ENCODE measurements at places on chromosomes 16 and 17.
A peak's percentile ranks its signal among the peaks of the same experiment; 100 is the strongest.

GRCh38 chr17:78708510-78708973, 73.5 kb downstream of the CYTH1 start:
- DNase-seq = peak; percentile 70

DNA sequence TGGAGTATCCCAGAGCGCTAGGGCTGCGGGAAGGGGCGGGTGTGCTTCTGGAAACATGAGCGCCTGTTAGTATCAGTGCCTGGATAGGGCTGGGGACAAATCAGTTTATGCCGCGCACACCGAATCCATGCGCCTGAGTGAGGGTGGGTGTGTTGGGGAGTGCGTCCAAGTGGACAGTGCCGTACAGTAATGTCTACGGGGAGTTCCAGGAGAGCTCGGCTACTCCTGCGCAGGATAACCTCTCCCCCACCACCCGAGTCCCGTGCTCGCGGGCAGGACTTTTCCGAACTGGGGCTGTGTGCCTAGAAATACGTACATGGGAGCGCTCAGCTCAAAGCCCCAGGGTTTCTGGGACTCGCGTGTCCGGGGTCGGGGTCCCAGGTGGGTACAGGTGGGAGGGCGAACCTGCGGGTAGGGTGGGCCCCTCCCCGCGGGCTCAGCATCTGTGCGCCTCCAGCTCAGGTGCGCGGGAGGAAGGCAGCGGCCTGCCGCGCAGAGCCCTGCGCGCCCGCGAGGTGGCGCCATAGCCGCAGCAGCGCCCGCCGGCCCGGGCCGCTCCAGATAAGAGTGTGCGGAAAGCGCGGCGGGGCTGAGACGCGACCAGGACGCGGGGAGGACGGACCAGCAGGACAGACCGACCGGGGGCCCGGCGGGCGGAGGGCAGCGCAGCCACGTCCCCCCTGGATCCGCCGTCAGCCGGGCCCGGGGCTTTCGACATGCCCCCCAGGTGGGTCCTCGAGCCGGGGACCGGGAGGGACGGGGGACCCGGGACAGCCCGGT, at the start of gene HIC1:
Gene HIC1, plus strand, starts transcription at position 592 of the 780 bp plus-strand sequence. CDS start 1,588 bp downstream, outside the sequence.
- peak; percentile 80 for DNase-seq

DNA sequence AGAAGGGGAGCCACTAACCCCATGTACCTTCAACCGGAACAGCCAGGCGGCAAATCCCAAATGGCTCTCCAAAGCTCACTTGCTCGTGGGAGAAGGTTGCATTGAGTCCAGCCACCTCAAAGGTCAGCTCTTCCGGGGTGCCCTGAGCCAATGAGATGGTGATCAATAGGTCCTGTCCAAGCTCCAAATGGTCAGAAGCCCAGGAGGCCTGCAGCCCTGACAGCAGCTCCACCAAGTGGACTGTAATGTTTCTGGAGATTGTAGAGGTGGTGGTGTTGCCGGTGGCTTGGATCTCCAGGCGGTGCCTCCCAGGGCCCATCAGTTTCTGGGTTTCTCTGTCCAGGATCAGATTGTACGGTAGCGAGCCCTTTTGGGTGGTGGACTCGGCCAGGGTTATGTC, 39.9 kb upstream of the BCO1 start:
- DNase-seq = no peak

DNA sequence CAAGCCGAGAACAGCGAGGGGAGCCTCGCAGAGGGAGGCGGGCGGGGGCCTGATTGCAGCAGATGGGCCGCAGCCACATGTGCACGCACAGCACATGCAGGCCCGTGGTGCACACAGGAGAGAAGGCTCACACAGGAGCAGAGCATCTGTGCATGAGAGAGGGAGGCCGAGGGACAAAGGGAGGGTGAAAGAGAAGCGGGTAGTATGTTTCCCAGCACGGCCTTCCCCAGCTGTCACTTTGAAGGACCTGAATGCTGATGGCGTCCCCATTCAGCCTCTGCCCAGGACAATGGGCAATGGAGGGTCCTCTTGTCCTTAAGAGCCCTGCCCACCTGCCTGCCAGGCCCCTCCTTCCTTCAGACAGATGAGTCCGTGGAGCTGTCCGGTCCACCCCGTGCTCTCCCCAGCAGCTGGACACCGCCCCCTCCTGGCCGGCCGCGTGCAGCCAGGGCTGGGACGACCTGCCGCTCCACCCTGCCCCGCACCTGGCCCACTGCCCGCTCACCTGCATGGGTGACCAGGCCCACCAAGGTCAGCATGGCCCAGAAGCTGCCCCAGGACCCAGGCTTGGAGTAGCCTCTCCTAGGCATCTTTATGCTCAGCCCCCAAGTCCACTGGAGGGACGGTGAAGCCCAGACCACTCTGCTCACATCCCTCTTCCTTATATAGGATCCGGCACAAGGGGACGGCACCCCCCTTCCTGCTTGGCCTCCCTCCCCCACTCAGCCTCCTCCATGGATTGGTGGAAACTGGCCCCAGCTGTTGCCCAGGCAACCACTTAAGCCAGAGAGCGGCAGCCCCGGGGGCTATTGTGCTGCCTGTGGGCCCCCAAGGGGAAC, at the start of gene BTBD17:
Gene BTBD17, minus strand, starts transcription at position 639 of the 839 bp plus-strand sequence. Its CDS starts 49 bp downstream, at position 590.
- peak; percentile 54 for DNase-seq

DNA sequence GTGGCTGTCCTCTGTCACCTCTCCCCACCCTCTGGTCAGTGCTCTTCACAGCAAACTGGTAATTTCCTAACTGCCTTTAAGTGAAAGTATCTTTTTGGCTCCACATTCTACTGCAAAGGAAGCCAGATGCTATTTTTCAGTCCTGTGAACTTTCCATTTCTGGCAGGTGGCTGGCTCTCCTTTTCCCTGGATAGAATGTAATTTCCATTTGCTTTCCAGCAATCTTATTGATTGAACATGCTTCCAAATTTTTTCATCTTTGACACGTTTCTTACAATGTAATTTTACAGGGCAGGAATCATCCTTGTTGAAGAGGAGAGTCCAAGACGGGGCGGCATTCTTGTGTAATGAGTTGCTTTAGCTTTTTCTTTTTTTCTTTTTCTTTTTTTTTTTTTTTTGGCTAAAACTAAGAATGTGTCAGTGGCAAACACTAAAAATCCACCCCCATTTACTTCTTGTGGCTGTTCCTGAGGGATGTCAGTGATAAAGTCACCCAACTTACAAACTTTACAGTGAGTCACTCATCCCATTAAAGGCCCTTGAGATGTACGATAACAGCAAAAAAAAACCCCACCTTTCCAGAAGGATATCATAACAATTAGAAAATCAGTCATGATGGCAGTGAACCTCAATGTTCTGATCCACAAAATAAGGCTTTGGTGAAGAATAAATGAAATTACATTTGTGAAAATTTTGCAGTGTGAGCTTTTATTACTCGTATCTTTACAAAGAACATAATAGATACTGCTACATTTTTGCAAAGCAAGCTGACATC, 29.4 kb upstream of the PRKCA start:
- no peak for DNase-seq

GRCh38 chr17:30005709-30006320, 64.4 kb downstream of the EFCAB5 start:
- no peak for DNase-seq

DNA sequence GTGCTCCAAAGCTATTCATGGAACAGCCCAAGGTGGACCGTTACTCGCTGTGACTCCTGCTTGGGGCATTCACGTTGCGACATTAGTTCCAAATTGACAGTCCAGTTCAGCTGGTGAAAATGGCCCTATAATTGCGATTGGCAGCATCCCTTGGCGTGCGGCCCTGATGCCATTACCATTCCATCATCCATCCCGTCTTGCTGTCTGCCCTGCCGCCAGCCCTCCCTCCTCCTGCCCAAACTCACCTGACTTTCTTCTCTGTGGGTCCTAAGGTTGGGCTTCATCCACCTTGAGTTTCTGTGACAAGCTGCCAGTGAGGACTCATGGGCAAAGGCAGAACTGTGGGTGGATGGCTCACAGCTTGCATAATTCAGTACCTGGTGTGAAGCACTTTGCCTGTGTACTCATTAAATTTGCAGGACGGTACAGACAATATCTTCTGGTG, 104.6 kb downstream of the RPTOR start:
- DNase-seq = no peak

- no peak for DNase-seq
Observed at GRCh38 chr17:31475378-31476162, 84.1 kb downstream of the RAB11FIP4 start.

GRCh38 chr16:79320956-79321355, 279.6 kb downstream of the MAF start:
- no peak for DNase-seq

Data from CD4-positive, alpha-beta T cell treated with Interleukin-6 for 4 hours (primary cell).